Progenitor cell of endocrine pancreas (in vitro differentiated cells): ENCODE measurements at places on chromosomes 11 and 22. TPM values are rescaled to one million over a fixed set of nuclear protein-coding genes. Genes with fewer than 3 reads are reported as not detected.
A peak's percentile ranks its signal among the peaks of the same experiment; 100 is the strongest.

Gene KIAA0930
- total RNA-seq: 44.1 and 45.3 TPM in 2 replicates

- no peak for DNase-seq
- H3K27ac ChIP-seq: no peak overlapping the region
- H3K4me3 ChIP-seq: no peak overlapping the region
- no peaks in the 10 kb centered on the region for H3K36me3 ChIP-seq
- peaks cover 4% of the 10 kb centered on the region for H3K27me3 ChIP-seq
These were observed 164.9 kb downstream of the MIAT start for GRCh38 chr22:26822313-26822712.

- H3K27me3 ChIP-seq: peaks cover 29% of the 10 kb centered on the region
- no peak overlapping the region for H3K4me3 ChIP-seq
- H3K27ac ChIP-seq: no peak overlapping the region
- peaks cover 5% of the 10 kb centered on the region for H3K4me1 ChIP-seq
- DNase-seq: no peak
- no peaks in the 10 kb centered on the region for H3K36me3 ChIP-seq
These were observed 37.2 kb downstream of the RPS6KA4 start for GRCh38 chr11:64396079-64396591.

GRCh38 chr11:25423436-25424199 is 908.3 kb upstream of the ANO3 start:
- H3K4me3 ChIP-seq: no peak overlapping the region
- DNase-seq: no peak
- peaks cover 2% of the 10 kb centered on the region for H3K4me1 ChIP-seq
- H3K27me3 ChIP-seq: no peaks in the 10 kb centered on the region

- peaks cover 2% of the 10 kb centered on the region for H3K27me3 ChIP-seq
- H3K36me3 ChIP-seq: no peaks in the 10 kb centered on the region
- H3K4me3 ChIP-seq: no peak overlapping the region
- no peak for DNase-seq
- H3K4me1 ChIP-seq: no peaks in the 10 kb centered on the region
These were observed 30.6 kb upstream of the QSER1 start for GRCh38 chr11:32861850-32862577.

GRCh38 chr22:37764622-37765021 is 43.1 kb upstream of the GCAT start:
- peaks cover 18% of the 10 kb centered on the region for H3K36me3 ChIP-seq
- H3K27ac ChIP-seq: no peak overlapping the region
- no peak overlapping the region for H3K4me3 ChIP-seq
- no peaks in the 10 kb centered on the region for H3K27me3 ChIP-seq
- H3K4me1 ChIP-seq: peaks cover 22% of the 10 kb centered on the region
- no peak for DNase-seq

Gene RAPSN
- total RNA-seq: 0.42 and 0.81 TPM in 2 replicates

GRCh38 chr11:30585125-30585891 is 845 bp downstream of the MPPED2 start:
- DNase-seq: peak; percentile 39
- H3K36me3 ChIP-seq: no peaks in the 10 kb centered on the region
- peaks cover 20% of the 10 kb centered on the region for H3K4me1 ChIP-seq

DNA sequence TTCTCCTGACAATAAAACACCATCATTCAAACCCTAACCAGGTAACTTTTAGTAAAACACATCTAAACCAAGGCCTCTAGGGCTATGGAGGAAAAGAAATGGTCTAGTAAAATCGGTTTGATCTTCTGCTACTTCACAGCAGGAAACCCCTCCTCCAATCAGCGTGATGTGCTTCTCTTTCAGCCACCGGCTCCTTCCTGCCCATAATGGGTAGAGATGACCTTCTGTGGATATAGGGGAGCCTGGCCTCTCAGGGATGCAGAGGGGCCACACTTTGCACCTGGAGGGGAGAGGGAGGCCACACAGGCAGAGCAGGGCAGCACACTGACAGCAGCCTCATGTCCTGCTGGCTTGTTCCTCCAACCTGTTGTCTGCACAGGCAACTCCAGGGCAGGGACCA is 6.9 kb downstream of the EHD1 start:
- H3K27ac ChIP-seq: peak overlapping the region; percentile 93
- H3K36me3 ChIP-seq: peaks cover 11% of the 10 kb centered on the region
- H3K27me3 ChIP-seq: no peaks in the 10 kb centered on the region
- no peak for DNase-seq

- H3K4me1 ChIP-seq: no peaks in the 10 kb centered on the region
- no peak overlapping the region for H3K4me3 ChIP-seq
- no peaks in the 10 kb centered on the region for H3K36me3 ChIP-seq
- H3K27ac ChIP-seq: no peak overlapping the region
- DNase-seq: no peak
These were observed 96.6 kb upstream of the LMO1 start for GRCh38 chr11:8360086-8360828.

DNA sequence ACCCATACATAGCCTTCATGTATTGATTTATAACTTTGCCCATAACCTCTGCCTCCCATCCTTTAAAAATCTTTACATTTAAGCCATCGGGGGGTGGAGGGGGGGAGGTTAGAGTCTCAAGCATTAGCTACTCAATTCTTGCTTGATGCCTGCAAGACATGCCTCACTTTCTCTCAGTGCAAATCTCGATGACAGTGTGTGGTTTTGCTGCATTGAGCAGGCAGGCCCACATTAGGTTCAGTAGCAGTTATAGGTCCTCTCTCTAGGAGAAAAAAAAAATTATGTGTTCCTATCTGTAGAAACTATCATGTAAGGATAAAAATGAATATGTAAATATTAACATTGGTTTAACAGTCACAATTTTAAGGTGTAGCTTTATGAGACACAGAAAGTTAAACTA is 314.0 kb upstream of the ANO3 start:
- no peaks in the 10 kb centered on the region for H3K27me3 ChIP-seq
- no peaks in the 10 kb centered on the region for H3K36me3 ChIP-seq
- H3K27ac ChIP-seq: no peak overlapping the region
- H3K4me1 ChIP-seq: peaks cover 18% of the 10 kb centered on the region

- H3K27ac ChIP-seq: no peak overlapping the region
- H3K4me1 ChIP-seq: no peaks in the 10 kb centered on the region
- no peaks in the 10 kb centered on the region for H3K36me3 ChIP-seq
- no peak overlapping the region for H3K4me3 ChIP-seq
These were observed 91.9 kb downstream of the CSTPP1 start for GRCh38 chr11:47028195-47029093.

Gene RAB38
- total RNA-seq: 14.4 and 15.6 TPM in 2 replicates

DNA sequence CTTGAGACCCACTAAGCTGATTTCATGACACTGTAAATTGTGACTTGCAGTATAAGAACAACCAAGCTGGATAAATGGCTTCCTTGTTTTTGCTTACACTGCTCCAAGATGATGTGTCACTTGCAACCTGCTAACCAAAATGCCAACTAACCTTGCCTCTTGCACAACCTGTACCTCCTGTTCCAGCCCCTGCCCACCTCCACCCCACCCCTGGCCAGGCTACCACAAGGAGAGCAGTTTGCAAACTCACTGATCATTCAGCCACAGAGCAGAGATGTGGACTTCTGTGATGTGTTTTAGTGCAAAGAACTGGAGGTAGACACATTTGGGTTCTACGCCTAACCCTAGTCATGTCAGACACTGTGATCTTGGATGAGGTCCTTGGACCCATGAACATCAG is 4.3 kb upstream of the APOL6 start:
- no peaks in the 10 kb centered on the region for H3K36me3 ChIP-seq
- H3K27me3 ChIP-seq: peaks cover 3% of the 10 kb centered on the region
- H3K4me3 ChIP-seq: no peak overlapping the region
- DNase-seq: no peak
- H3K27ac ChIP-seq: no peak overlapping the region

DNA sequence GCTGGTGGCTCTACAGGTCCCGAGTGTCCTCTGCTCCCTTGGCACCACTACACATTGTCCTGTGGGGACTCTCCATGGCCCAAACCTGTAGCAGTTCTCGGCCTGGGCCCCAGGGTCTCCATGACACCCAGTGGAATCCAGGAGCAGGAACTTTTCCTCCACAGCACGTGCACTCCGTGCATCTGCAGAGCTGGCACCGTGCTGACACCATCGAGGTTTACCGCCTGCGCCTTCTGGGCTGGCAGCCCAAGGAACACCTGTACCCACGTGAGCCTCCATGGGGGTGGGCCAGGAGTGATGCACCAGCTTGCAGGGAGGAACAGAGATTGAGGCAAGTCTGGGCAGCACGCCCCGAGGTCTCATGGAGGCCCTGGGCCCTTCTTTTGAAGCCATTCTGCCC is 25.2 kb downstream of the TSPAN32 start:
- H3K4me1 ChIP-seq: no peaks in the 10 kb centered on the region
- peaks cover 7% of the 10 kb centered on the region for H3K36me3 ChIP-seq
- H3K4me3 ChIP-seq: no peak overlapping the region
- DNase-seq: no peak
- no peak overlapping the region for H3K27ac ChIP-seq

DNA sequence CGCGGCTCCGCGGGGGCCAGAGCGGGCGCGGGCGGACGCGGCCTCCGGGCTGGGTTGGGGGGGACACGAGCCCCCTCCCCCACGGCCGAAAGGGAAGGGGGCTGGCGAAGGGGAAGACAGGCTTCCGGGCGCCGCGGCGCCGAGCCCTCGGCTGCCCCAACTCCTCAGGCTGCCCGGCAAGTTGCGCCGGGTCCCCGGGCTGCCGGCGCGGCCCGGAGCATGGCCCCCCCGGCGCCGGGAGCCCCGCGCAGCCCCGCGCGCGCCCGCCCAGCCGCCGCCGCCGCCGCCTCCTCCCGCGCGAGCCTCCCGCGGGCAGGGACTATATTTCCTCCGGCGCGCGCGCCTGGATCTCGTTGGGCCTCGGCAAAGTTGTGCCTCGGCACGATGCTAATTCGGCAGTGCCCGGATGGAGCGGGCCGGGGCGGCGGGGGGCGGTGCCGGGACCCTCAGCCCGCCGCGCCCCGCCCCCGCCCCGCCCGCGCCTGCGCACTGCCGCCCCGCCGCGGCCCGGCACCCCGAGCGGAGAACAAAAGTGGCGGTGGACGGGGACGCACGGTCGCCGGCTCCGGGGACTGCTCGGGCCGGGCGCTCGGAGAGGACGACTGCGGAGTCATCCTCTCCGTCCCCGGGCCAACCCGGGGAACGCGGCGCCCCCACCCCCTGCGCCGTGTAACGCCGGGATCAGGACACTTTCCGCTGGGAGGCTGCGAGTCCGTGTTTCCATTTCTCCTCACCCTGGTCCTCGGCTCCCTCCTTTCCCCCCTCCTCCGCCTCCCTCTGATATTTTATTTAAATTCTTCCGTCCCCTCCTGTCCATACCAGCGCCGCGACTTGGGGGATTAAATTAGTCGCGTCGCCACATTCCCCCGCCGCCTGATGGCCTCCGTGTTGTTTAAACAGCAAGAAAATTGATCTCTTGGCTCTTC is at the start of gene PHF21B:
PHF21B (minus strand) TSS at position 400 of the 926 bp plus-strand sequence. CDS start 456 bp downstream, outside the sequence.
- peaks cover 18% of the 10 kb centered on the region for H3K27me3 ChIP-seq
- H3K4me1 ChIP-seq: peaks cover 21% of the 10 kb centered on the region
- peak; percentile 83 for DNase-seq
- H3K4me3 ChIP-seq: peak within 1 kb of the TSS; percentile 94
- no peaks in the 10 kb centered on the region for H3K36me3 ChIP-seq

Gene ANO5
- 6.2 and 6.5 TPM in 2 replicates for total RNA-seq

GRCh38 chr22:39994566-39995392 is at the start of gene FAM83F:
Gene FAM83F (plus strand): TSS chr22:39994954. CDS start chr22:39995043, 89 bp downstream.
- peaks cover 61% of the 10 kb centered on the region for H3K4me1 ChIP-seq
- peak within 1 kb of the TSS; percentile 67 for H3K27ac ChIP-seq
- peak; percentile 58 for DNase-seq

- no peak overlapping the region for H3K27ac ChIP-seq
- H3K36me3 ChIP-seq: no peaks in the 10 kb centered on the region
- DNase-seq: no peak
- no peak overlapping the region for H3K4me3 ChIP-seq
- no peaks in the 10 kb centered on the region for H3K4me1 ChIP-seq
These were observed 161.9 kb downstream of the INSC start for GRCh38 chr11:15276621-15277020.

GRCh38 chr11:742156-742546 is 5.1 kb upstream of the TALDO1 start:
- no peaks in the 10 kb centered on the region for H3K36me3 ChIP-seq
- H3K4me3 ChIP-seq: no peak overlapping the region
- peaks cover 9% of the 10 kb centered on the region for H3K27me3 ChIP-seq
- DNase-seq: no peak
- H3K4me1 ChIP-seq: peaks cover 7% of the 10 kb centered on the region

DNA sequence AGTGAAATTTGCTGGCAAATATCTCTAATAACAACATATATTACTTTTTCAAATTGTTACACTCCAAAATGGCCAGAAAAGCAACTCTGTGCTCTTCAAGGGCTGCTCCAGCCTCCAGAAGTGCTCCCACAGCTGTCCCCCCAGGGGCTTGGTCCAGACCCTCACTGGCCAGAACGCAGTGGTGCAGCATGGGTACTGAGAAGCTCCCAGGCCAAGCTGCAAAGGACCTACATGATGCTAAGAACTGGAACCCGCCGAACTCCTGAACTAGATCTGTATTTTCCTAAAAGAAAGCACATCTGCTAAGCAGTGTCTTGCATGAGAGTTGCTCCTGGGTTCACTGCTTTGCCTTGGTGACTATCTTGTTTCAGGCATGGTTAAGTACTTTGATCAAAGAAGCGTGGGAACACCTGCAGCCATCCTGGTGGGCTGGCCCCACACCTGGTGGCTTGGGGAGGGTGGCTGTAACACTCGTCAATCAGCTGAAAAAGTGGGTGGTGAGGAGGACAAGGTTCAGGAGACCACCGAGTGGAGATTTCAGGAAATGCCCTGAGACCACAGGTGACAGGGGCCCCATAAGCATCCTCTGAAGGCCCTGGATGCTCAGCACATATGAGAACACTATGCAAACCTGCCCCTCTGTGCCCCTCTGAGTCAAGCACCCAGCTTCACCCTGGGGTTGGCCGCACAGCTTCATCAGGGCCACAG is 72.7 kb upstream of the PITPNB start:
- DNase-seq: no peak
- no peak overlapping the region for H3K4me3 ChIP-seq
- peaks cover 1% of the 10 kb centered on the region for H3K4me1 ChIP-seq
- H3K36me3 ChIP-seq: peaks cover 4% of the 10 kb centered on the region
- no peak overlapping the region for H3K27ac ChIP-seq

DNA sequence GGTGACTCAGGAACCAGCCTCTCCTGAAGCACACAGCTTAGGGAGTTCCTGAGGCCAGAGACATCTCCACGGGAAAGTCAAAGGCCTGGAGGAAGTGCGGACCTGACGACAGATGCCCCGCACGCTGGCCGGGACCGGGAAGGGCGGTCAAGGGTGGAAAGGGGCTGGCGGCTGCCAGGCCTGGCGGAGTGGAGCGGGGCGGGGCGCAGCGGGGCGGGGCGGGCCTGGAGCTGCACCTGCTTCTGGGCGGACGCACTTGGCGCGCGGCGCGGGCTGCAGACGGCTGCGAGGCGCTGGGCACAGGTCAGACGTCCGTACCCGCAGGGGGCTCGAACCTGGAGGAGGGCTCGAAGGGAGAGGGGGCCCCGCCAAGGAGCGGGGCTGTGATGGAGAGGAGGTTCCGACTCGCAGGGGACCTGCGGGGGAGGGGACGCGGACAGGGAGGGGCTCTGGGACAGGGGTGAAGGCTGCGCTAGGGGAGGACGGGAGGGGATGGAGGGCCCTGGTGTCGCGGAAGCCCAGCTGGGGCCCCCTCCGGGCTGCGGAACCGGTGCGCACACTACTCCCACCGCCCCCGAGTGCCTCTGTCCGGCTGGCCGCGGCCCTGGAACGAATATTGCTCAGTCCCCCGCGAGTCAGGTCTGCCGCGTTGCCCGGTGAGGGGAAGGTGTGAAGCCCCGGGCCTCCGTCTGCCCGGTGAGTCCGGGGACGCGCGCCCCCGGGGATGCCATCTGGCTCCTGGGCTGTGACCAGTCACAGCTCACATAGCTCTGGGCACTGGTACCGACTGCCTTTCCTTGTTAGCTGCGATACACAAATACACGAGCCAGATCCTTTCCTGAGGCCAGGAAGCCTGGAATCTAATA is at the start of gene TMEM45B:
TMEM45B (plus strand) TSS at position 253 of the 866 bp plus-strand sequence. CDS start 36,635 bp downstream, outside the sequence.
- DNase-seq: peak; percentile 20
- peaks cover 3% of the 10 kb centered on the region for H3K4me1 ChIP-seq
- H3K27me3 ChIP-seq: peaks cover 56% of the 10 kb centered on the region

Gene CCDC116
- 1.3 and 1.4 TPM in 2 replicates for total RNA-seq

Gene PNPLA5
- not detected in 2 replicates for total RNA-seq

Gene DCHS1
- total RNA-seq: 54.7 and 61.4 TPM in 2 replicates
